GM23338 (cell line): ENCODE measurements at places on chromosomes 1 and 21. TPM values are rescaled to one million over a fixed set of nuclear protein-coding genes. Genes with fewer than 3 reads are reported as not detected.

NCSTN gene
- 45.9 and 47.5 TPM in 2 replicates for total RNA-seq

MSH4 gene
- total RNA-seq: 0.24 and 0.97 TPM in 2 replicates

AIM2 gene
- 2.1 and 2.5 TPM in 2 replicates for total RNA-seq

TSACC gene
- 0.66 and 2.5 TPM in 2 replicates for total RNA-seq

DCDC2B gene
- total RNA-seq: not detected in 2 replicates
